ENCODE measurements at places on chromosomes 1 and 21.

DNA sequence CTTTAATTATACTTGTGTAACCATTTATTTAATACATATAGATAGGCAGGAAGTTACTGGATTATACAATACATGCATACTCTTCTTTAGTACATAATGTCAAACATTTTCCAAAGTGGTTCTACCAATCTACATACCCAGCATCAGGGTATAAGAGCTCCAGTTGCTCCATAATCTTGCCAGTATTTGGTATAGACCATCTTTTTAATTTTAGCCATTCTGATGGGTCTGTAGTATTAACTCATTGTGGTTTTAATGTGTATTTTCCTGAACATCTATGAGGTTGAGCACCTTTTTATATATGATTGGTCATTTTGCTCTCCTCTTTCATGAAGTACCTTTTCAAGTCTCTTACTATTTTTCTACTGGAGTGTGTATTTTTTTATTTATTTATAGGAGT is 32.1 kb downstream of the EBNA1BP2 start:
- no peak for DNase-seq

DNA sequence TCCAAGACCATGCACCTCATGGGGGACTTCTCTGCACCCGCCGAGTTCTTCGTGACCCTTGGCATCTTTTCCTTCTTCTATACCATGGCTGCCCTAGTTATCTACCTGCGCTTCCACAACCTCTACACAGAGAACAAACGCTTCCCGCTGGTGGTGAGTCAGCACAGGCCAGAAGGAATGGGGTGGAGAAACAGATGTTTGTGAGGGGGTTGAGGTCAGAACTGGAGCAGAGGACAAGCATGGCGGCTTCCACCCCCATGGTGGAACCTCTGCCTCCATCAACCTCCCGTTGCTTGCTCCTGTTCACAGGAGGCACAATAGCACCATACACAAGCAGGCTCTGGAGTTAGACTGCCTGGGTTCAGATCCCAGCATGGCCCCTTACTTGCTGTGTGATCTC is 6.9 kb upstream of the ATXN7L2 start:
- no peak for DNase-seq

- no peak for DNase-seq
These were observed 377.3 kb upstream of the NFIA start for GRCh38 chr1:60705026-60705425.

GRCh38 chr1:116972674-116973030 is 28.9 kb upstream of the CD101 start:
- no peak for DNase-seq

GRCh38 chr1:175158170-175158591 is 34.4 kb downstream of the KIAA0040 start:
- no peak for DNase-seq

DNA sequence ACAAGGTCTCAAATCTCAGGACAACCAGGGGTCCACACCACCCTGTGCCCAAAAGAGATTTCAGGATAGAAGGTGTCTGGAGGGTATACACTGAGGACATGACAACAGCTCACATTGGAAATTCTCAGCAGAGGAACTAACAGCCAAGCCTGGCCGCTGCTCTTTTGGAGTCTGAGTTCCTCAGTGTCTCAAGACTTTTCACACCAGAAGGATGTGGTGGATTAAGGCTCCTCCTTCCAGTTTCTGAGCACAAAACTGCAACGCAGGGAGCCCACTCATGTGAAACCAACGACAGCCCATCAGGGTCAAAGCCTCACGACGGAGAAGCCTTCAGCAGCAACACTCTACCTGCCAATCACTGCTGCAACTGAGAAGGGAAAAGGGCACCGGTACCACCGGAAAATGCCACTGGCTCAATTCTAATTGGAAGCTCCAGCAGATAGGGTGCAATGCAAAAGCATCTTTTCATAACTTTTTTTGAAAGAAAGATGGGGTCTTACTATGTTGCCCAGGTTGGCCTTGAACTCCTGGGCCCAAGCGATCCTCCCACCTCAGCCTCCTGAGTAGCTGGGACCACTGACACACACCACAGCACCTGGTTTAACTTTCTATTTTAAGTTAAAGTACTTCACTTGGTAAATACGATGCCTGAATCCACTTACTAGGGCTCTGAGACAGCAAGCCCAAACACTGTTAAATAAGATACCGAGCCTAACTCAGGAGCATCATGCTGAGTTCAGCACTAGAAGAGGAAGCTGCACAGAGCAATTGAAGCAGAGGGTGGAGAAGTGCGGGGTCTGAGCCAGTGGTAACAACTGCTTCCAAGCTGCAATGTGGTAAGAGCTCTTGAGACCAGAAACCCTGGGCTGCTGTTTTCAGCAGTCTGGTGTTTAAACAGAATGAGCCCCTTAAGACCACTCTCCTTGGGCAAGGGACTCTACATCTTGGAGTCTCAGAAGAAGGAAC is 7.8 kb downstream of the CAPZB start:
- no peak for DNase-seq

DNA sequence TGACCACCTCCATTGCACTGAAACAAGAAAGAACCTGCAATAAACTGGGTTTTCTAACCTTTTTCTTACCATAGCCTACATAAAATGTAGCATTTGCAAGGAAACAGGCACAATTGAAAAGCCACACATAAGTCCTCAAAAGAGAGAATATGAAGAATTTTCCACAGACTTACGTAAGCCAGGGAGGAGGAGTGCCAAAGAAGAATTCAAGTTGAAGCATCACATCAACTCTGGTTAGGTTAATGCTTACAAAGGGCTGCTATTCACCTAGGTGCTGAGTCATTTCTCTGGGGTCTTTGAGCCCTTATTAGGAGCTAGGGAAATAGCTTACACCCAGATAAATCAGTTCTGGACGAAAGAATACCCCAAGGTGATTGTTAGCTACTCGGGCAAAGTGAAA is 9.6 kb downstream of the OSCP1 start:
- no peak for DNase-seq

GRCh38 chr21:35503671-35504070 is 454.6 kb upstream of the RUNX1 start:
- no peak for DNase-seq

DNA sequence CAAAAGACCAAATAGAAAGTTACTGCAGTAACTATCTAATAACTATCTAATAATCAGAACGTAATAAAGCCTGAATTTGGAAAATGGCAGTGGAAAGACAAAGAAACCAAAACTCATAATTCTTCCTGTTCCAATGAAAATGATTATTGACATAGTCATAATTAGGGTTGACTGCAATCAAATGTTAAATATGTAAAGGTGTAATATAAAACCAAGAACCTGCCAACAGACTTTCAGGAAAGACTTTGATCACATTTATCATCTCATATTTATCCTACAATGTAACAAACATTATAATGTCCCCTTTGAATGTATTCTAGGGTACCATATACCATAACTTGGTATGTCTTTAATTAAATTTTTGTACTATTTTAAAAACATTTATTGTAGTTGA is 26.9 kb downstream of the NRIP1 start:
- no peak for DNase-seq

DNA sequence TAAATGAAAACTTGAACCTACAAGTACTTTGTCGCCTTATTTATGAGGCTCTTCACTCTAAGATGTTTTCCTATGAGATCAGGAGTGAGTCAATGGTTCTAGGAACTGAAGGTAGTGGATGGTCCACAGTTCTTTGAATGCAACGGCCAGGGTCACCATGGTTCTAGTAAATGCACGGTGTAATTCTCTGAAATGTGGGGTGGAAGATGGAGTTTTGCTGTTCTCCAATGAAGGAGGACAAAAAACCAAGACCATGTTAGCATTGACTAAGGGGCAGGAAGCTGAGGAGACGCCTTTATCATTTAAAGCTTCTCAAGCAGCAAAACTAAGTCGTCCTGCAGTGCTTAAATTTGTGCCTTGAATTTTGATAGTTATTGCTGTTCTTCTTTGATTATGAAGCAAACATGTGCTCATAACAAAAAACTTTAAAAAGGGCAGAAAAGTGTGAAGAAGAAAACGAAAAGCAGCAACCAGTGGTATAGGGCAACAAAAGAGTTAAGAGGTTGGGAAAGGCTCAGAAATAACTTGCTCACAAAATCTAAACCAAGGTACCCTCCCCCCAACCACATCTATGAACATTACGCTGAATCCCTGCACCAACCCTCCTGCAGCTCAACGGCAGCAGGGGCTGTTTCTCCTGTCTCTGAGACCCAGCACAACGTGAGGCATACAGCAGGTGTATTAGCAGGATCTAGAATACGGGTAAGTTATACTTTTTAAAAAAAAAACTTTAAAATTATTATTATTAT is 85.0 kb downstream of the MRPL37 start:
- no peak for DNase-seq

- DNase-seq: no peak
These were observed 171.1 kb downstream of the TOMM20 start for GRCh38 chr1:234957330-234958065.

GRCh38 chr21:14487490-14488432 is 58.4 kb downstream of the SAMSN1 start:
- DNase-seq: no peak

GRCh38 chr1:193592317-193592716 is 405.9 kb upstream of the B3GALT2 start:
- no peak for DNase-seq

- no peak for DNase-seq
These were observed 68.9 kb downstream of the CNIH3 start for GRCh38 chr1:224684979-224685425.

DNA sequence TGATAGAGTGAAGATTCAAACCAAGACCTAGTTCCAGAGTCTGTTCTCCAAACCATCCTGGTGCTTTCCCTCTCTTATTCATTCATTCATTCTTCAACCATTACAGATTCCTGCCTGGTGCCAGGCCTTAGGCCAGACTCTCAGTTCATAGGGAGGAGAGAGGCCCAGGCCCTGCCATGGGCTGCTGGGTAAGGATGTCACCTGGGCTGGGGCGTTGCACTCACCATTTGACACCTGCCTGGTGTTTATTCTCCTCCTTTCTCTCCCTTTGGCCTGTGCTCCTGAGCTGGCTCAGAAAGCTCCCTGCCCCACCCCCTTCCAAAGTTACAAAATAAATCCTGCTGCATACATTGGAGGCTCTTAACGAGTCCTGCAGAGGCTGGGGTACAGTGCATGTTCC is 549.8 kb downstream of the MATN1 start:
- DNase-seq: no peak

- no peak for DNase-seq
These were observed 5.9 kb downstream of the CLCA2 start for GRCh38 chr1:86429835-86430234.

DNA sequence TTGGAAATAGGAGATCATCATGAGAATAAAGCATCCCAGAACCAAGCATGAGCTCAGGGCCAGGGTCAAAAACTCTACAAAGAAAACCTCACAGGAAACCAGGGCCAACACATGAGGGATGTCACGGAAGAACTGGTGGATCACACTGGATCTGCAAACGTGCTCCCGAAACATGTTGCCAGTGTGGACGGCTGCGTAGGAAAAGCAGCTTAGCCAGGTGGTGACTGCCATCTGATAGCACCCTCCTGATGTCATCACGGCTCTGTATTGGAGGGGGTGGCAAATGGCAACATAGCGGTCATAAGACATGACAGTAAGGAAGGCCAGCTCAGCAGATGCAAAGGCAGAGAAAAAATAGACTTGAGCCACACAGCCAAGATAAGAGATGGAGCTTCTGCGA is 20.9 kb downstream of the OR14I1 start:
- no peak for DNase-seq

GRCh38 chr1:33235521-33235920 is 20.8 kb upstream of the ZNF362 start:
- DNase-seq: no peak

- no peak for DNase-seq
These were observed 23.6 kb upstream of the PIGC start for GRCh38 chr1:172467446-172467845.

DNA sequence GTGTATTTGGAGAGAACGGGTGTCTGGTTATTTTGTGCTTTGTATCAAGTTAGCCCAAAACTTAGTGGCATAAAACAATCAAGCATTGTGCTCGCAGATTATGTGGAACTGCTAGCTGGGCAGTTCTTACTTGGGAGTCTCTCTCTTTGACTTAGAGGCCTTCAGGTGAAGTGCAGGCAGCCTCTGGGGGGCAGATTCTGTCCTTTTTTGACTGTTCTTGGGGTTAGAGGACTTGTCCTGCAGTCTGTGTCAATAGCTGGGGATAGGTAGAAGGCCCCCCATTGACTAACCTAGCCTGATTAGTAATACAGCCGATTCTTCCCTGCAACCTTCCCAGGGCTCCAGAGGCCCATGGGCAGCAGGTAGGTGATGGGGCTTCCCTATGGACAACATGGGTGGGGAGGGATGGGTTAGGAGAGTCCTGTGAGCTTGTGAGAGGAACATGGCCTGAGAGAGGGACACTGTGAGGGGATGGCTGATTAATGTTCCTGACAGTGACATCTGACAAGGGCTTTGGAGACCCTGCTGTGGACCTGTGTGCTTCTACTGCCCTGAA is 37.2 kb upstream of the ACOT11 start:
- no peak for DNase-seq
